Renal cortical epithelial cell (primary cell): ENCODE measurements at places on chromosomes 6 and 20. TPM values are rescaled to one million over a fixed set of nuclear protein-coding genes. Genes with fewer than 3 reads are reported as not detected.

PPDPF gene
- 7.3 and 49.8 TPM in 2 replicates for total RNA-seq

ENPP5 gene
- total RNA-seq = 9.3 and 11.1 TPM in 2 replicates

TINAG gene
- 5.9 and 16.5 TPM in 2 replicates for total RNA-seq

DOK5 gene
- under 0.01 and 6.5 TPM in 2 replicates for total RNA-seq

RAET1G gene
- 0.15 TPM in 1 of 2 replicates, not detected in the other for total RNA-seq

ACTL10 gene
- 2.8 and 4.2 TPM in 2 replicates for total RNA-seq

NHLRC1 gene
- 1.7 and 3.3 TPM in 2 replicates for total RNA-seq

PMEPA1 gene
- total RNA-seq = 99.2 and 159 TPM in 2 replicates

ARFGEF3 gene
- 8.7 and 13.8 TPM in 2 replicates for total RNA-seq

CST5 gene
- total RNA-seq = not detected in 2 replicates

OPRL1 gene
- 0.52 and 1.5 TPM in 2 replicates for total RNA-seq

DNPH1 gene
- total RNA-seq = 37.1 and 81.6 TPM in 2 replicates

MKKS gene
- 7.6 and 25.4 TPM in 2 replicates for total RNA-seq

EPB41L2 gene
- total RNA-seq = 52.3 and 78.7 TPM in 2 replicates

OPRM1 gene
- not detected in 2 replicates for total RNA-seq

RNF182 gene
- 10.8 and 17.7 TPM in 2 replicates for total RNA-seq

MOG gene
- total RNA-seq = not detected in 2 replicates

SAMD3 gene
- not detected in 2 replicates for total RNA-seq

NMBR gene
- 0.10 TPM in 1 of 2 replicates, not detected in the other for total RNA-seq

TRIM38 gene
- 10.4 and 28.5 TPM in 2 replicates for total RNA-seq

KCNK16 gene
- not detected in 2 replicates for total RNA-seq

AAR2 gene
- total RNA-seq = 18.6 and 34.0 TPM in 2 replicates

EYA4 gene
- total RNA-seq = 0.17 and 1.1 TPM in 2 replicates

SLC17A2 gene
- total RNA-seq = 0.30 TPM in 1 of 2 replicates, not detected in the other

CYP24A1 gene
- 6.6 and 15.5 TPM in 2 replicates for total RNA-seq

EBF4 gene
- 2.6 and 5.1 TPM in 2 replicates for total RNA-seq

ZNF165 gene
- total RNA-seq = 2.4 and 3.5 TPM in 2 replicates

CLPSL1 gene
- total RNA-seq = not detected in 2 replicates

GUCA1A gene
- total RNA-seq = 0.05 TPM in 1 of 2 replicates, not detected in the other

CEP250 gene
- total RNA-seq = 22.7 and 66.0 TPM in 2 replicates

LY6G6F gene
- not detected in 2 replicates for total RNA-seq

SLC22A1 gene
- total RNA-seq = 0.50 TPM in 1 of 2 replicates, not detected in the other

MARCKS gene
- total RNA-seq = 74.0 and 94.8 TPM in 2 replicates

KCNK17 gene
- total RNA-seq = not detected in 2 replicates

MUCL3 gene
- 0.17 TPM in 1 of 2 replicates, not detected in the other for total RNA-seq

ARG1 gene
- not detected in 2 replicates for total RNA-seq
